ENCODE measurements at places on chromosomes 2 and 18. TPM values are rescaled to one million over a fixed set of nuclear protein-coding genes. Genes with fewer than 3 reads are reported as not detected.

The KLF11 gene
- 11.7 TPM for polyA plus RNA-seq

GRCh38 chr2:143284087-143284675, 155.0 kb downstream of the ARHGAP15 start:
- peak; percentile 12 for DNase-seq

The TMEM200C gene
- polyA plus RNA-seq = not detected

The OTOS gene
- polyA plus RNA-seq = not detected

GRCh38 chr2:15736396-15737180, 144.9 kb downstream of the DDX1 start:
- no peak for DNase-seq

- no peak for DNase-seq
Measured at GRCh38 chr2:30147196-30147714, 448 bp downstream of the YPEL5 start.

DNA sequence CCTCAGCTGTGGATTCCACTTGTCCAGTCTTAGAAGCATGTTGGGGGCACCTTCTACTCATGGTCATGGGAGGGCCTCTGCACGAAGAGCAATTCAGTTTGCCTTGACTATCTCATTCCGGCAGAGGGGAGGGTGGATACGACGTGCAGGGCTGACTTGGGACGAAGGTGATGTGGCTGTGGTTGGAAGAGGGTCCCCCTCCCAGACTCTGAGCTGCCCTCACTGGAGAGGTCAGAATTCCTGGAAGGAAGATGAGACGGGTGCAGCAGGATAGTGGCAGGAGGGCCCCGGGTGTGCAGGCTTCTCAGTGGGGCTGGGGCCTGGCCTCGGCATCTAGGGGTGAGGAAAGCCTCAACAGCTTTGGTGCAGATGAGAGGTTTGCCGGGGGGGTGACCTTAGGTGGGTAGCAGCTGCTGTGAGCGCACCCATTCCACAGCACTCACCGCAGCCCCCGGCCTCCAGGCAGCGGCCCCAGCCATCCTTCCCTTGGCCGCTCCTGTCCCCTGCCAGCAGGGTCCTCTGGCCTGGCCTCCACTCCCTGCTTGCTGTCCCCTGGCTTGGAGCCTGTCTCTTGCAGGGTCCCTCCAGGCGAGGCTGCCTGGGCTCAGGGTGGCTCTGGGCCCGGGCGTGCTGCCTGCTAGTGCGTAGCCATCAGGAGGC, 3.2 kb downstream of the RNPEPL1 start:
- DNase-seq = no peak

- DNase-seq = no peak
Measured at GRCh38 chr18:57428221-57429150, 6.7 kb upstream of the ONECUT2 start.

The LCT gene
- not detected for polyA plus RNA-seq

- no peak for DNase-seq
Measured at GRCh38 chr2:32161296-32161695, 4.4 kb upstream of the SLC30A6 start.

The AQP12A gene
- not detected for polyA plus RNA-seq

The DNAH6 gene
- polyA plus RNA-seq = not detected

The XRCC5 gene
- 303 TPM for polyA plus RNA-seq

DNA sequence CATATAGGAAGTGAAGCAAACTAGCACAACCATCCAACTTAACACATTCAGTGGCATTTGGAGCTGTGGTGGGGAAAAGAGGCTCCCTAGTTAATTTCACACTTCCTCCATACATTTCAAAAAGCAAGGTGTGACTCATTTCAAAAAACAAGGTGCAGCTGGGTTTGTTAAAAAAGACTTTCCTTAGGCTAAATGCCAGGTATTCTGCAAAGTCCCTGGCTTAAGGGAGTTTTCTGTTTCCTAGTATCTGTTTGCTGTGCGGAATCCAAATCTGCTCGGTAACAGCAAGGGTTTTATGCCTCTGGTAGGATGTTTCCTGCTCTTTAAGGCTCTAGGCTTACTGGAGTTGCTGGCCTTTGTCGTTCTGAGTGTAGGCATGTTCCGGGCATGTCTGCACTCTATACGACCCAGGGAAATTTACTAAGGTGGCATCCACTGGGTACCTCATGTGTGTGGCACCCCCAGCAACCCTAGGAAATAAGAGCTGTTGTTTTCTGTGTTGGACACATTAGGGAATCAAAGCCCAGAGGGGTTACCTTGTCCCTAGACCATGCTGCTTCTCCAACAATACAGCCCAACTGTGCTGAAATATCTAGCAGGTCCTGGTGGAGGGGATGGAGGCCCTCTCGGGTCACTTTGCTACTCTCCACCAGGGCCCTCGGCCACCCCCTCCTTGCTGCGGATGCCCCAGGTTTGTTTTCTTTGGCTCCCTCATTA, 634 bp upstream of the MSGN1 start:
- no peak for DNase-seq

The ST6GAL2 gene
- not detected for polyA plus RNA-seq

DNA sequence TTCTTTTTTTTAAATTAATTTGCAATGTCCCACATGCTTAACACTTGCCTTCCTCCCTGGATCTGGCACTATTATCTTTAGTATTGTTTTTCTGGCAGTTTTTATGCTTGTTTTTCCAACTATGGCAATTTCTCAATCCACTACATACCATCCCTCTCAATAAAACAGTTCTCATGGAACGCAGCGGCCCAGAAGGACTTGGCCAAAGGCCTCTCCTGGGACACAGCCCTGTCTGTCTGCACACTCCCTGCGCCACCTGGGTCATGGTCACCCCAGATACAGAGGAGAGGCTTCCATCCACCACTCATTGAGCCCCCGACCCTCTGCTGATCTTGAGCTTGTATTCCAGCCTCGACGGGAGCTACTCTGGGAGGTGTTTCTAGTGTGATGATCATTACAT, 91.2 kb downstream of the TWIST2 start:
- no peak for DNase-seq

The RASGRP3 gene
- polyA plus RNA-seq = not detected
